ENCODE measurements at places on chromosomes 4 and X. TPM values are rescaled to one million over a fixed set of nuclear protein-coding genes. Genes with fewer than 3 reads are reported as not detected.

DNA sequence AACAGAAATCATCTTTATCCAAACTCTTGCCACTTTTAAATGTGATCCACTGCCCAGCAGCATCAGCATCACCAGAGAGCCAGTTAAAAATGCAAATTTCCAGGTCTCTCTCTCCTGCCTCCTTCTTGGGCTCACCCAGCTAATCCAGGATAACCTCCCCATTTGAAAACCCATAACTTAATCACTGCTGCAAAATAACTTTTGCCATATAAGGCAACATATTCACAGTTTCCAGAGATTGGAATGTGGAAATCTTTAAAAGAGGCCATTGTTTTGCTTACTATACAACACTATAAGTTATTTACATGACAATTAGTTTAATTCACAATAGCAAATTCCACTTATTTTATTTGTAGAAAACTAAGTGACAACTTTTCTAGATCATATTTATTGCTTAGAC lies 4.8 kb upstream of the EXOSC9 start:
- DNase-seq, result peak; percentile 8

Gene NAP1L3
- 41.3 TPM for total RNA-seq

DNA sequence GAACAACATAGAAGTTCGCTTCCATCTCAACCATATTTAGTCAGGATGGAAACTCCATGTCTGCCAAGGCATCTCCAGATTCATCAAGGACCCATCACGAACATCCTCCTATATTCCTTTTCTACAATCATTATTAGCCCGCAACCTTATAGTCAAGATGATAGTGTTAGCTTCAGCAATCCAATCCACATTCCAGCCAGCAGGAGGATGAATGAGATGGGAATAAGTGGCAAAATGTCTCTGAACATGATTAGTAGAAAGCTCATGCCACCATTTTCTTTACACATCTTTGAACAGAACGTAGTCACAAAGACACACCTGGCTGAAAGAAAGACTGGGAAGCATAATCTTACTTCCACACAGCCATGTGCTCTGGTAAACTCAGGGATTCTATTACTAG lies 18.6 kb upstream of the NR0B1 start:
- DNase-seq, result no peak

DNA sequence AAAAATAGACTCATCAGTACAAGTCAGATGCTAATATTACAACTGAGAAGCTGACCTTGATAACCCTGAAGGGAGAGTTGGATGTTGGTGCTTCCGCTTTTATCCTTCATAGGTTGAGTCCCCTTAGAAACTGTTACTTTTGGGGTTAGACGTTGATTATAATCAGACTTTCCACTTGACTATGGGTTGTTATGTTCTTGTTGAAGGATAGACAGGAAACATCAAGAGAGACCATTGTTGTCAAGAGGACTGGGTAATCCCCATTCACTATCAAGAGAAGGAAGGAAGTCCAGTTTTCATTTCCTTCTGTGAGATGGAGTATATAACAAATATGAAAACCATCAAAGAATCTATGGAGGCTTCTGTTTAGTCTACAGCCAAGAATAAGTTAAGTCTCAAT lies 229.9 kb upstream of the AFF2 start:
- no peak for DNase-seq

DNA sequence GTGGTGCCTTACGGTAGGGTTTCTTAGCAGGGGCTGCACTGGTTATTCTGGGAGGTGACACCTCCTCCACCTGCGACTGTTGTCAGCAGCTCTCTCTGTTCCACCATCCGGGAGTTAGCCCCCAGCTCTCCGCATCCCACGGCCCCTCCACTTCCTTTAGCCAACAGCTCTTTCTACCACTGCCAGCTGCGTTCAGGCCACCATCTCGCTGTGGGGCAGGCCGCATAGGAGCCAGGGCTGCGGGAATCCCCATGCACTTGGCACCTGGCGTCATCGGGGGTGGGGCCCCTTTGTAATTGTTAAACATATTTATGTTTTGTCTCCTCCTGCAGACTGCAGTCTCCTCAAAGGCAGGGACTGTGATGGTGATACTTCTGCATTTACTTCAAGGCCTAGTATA lies 480.2 kb downstream of the SMARCA1 start:
- DNase-seq, result peak; percentile 29

DNA sequence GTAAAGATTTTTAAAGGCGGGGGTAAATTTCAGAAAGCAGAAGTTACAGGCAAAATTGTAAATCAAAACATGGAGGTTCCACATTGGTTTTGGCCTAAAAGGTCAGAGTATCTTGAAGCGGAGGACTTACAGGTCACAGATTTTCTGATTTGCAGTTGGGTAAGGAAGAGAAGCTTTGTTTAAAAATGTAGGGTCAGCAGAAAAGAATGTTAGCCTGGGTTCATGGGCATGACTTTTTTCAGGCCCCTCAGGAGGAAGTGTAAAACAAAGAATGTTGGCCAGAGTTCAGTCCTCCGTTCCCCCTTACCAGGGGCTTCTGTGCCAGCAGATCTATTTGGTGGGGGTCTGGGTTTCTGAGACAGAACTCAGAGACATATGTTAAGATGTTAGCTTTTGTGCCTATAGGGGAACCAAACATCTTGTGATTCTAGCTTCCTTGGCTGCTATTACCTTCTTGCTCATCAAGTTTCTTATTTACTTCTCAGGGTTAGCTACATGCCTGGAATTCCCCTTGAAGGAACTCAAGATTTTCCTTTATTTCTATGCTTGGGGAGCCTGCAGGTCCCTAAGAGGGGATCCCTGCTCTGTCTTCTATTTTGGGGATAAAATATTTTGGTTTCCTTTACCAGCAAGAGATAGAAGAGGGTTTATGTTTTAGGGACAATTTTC lies 160.3 kb downstream of the ANK2 start:
- DNase-seq, result no peak

- no peak for DNase-seq
These were observed 1.5 kb upstream of the EDNRA start for GRCh38 chr4:147479376-147479775.

GRCh38 chr4:14893713-14894112 lies 108.6 kb upstream of the CPEB2 start:
- no peak for DNase-seq

DNA sequence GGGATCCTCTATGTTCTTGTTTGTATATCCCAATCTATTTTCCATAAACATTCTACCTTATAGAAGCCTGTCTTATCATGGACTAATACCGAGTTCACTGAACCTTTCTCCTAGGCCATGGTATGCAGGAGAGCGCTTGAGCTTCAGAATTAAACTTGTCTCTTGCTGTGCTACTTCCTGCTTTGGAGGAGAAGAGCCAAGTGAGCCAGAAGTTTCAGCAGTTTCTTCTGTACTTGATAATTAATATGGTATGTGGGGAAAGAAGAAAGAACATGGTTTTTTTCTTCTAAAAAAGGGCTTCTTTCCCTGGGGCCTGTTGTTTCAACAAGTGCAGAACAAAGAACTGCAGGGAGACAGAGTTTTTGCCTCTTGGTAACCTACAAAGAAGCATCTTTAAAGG lies 172.8 kb downstream of the ATG4A start:
- DNase-seq, result no peak

DNA sequence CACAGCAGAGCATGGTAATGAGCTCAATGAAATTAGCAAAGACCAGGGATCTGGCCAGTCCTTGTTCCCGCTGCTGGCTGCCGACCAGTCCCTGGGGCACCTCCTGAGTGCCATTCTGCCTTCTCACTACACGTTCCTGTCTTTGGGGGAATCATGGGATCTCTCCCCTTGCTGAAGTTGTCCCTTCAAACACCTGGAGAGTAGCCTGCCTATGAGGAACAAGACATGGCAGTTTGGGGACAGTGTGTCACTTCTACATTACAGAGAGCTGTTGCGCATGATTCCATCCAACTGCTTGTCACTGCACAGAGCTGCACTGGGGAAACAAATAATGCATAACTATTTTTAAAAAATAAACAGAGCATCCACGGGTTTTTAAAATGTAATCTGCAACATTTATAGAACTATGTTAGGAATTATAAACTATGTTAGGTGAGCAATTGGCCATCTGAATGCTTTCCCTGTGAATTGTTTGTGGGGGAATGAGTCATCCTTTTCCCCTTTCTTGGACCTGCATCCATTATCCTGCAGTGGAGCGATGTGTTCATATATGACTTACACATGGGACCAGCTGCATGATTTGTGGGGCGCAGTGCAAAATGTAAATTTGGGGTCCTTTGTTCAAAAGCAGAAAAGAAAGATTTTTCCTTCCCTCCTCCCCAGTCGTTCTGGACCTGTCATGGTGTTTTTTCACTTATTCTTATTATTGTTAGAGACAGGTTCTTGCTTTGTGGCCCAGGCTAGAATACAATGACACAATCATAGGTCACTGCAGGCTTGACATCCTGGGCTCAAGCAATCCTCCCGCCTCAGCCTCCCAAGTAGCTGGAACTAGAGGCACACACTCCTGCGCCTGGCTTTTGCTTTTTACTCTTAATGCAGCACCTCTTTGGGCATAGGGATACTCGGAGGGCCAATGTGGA lies 115.0 kb upstream of the TBL1X start:
- DNase-seq, result no peak

- DNase-seq, result no peak
These were observed 48.6 kb upstream of the NAP1L5 start for GRCh38 chr4:88746206-88746605.

Gene ZXDA
- 4.4 TPM for total RNA-seq

GRCh38 chrX:154840856-154841255 lies 6.4 kb upstream of the SMIM9 start:
- DNase-seq, result peak; percentile 48

DNA sequence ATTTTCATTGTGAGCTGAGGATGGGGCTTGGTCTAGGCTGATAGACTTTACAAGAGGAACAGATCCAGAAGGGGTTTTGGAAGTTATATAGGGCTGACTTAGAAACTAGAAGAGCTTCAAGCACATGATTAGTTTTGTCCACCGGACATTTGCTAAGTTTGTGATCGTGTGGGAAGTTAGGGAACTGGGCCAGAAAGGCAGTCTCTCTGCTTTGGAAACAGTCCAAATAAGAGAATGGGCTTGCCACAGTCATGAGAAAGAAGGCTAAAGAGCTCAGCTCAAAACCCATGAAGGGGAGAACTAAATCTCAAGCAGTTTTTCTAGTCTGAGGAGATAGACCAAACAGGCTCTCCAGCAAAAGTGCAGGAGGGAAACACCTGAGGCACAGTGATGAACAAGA lies 67.8 kb downstream of the ZNF674 start:
- no peak for DNase-seq

DNA sequence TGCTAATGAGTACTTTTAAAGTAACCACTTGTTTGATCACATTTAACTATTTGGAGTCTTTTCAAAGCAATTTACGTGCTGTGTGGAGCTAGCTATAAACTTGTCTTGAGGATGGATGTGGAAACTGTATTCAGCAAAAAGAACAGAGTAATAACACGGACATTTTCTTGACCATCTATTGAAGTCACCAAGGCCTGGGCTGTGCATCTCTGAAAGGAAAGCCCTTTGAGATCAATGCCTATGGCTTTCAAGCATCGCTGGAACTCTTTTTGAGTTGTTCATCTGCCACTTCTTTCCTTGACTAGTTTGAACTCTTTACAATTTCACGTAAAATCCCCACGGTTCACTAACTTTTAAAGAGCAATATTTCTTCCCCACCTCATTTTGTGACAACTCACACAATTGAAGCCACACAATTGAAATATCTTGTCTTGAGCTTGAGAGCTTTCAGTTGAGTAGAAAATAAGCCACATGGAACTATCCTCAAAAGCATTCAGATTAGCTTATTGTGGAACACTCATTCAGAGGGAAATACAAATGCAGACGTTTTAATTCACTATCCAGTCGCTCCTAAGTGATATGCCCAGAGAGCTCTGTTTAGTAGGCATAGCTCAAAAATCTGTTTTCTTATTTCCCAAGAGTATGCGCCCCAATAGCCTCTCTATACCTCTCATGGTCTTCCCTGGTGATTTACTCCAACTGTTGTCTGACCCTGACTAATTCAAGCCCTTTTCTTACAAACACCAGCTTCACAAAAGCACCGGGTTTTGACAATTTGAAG lies 134.9 kb upstream of the SLITRK2 start:
- no peak for DNase-seq

DNA sequence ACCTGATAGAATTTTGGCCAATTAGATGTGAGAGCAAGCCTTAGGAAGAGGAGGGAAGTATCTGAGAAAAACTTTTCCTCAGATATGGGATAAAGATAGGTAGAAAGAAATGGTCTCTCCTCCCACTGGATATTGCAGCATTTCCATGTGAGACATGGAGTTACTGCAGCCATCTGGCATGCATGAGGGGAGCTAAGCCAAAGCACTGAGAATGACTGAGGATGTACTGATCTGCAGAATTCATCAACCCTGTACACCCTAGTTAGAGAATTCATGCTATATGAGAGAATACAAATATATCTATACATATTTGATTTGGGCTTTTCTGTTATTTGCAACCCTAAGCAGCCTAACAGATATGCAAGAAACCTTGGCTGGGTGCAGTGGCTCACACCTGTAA lies 52.5 kb upstream of the RPL34 start:
- DNase-seq, result no peak

DNA sequence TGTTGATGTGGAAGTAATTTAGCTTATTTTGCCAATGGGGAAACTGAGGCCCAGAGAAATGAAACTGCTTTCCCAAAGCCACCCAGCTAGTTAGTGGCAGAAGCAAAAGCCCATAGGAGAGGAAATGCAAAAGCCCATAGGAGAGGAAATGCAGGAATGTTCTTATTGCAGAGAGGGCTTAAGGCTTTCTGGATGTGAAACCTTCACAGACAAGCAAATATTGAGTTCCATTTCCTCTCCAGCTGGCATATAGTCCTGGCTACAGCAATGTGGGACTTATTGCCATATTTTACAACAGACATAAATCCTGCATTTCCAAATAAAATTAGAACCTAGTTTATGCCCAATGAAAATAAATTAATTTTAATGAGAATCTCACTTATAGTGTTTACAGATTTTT lies 69.7 kb downstream of the TMEM154 start:
- DNase-seq, result no peak

Gene FUNDC2
- 56.0 TPM for total RNA-seq

Gene GBA3
- total RNA-seq, result not detected

DNA sequence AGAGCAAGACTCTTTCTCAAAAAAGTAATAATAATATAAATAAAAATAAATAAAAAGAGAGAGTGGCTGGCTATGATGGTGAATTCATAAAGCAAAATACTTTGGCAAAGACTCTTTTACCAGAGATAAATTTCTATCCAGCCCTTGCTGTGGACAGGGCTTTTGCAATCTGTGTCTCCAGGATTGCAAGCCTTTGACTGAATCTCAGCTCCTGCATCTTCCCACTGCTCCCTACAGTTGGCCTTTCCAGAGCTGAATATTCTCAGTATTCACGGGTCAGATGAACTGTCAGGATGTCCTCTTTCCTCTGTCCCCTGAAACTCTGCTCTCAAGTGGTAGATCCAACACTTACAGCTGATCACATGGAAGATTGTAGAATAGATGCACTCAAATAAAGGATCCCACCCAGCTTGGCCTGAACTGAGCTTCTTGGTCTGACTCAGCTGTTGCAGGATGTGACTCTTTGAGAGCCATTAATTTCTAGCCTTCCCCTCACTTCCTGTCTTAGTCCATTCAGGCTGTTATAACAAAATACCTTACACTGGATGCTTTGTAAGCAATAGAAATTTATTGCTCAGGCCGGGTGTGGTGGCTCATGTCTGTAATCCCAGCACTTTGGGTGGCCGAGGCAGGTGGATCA lies 123.4 kb upstream of the GUCY1A1 start:
- no peak for DNase-seq

Gene ALB
- not detected for total RNA-seq
